MG63 (cell line): ENCODE measurements at places on chromosomes 1 and 21. TPM values are rescaled to one million over a fixed set of nuclear protein-coding genes. Genes with fewer than 3 reads are reported as not detected.

DNA sequence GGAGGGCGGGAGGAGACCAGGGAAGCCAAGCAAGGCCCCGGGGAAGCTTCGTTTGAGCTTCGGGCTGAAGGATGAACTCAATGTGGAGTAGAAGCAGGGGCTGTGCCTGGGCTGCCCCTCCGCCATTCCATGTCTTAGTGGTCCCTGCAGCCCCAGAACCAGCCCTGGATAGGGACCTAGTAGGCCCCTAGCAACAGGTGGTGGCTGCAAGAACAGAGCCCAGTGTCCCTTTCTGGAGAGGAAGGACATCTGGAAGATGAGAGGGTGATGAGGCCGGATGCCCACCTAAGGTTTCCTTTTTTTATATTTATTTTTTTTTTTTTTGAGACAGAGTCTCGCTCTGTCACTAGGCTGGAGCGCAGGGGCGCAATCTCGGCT lies 27.2 kb downstream of the ECE1 start:
- DNase-seq: no peak

DNA sequence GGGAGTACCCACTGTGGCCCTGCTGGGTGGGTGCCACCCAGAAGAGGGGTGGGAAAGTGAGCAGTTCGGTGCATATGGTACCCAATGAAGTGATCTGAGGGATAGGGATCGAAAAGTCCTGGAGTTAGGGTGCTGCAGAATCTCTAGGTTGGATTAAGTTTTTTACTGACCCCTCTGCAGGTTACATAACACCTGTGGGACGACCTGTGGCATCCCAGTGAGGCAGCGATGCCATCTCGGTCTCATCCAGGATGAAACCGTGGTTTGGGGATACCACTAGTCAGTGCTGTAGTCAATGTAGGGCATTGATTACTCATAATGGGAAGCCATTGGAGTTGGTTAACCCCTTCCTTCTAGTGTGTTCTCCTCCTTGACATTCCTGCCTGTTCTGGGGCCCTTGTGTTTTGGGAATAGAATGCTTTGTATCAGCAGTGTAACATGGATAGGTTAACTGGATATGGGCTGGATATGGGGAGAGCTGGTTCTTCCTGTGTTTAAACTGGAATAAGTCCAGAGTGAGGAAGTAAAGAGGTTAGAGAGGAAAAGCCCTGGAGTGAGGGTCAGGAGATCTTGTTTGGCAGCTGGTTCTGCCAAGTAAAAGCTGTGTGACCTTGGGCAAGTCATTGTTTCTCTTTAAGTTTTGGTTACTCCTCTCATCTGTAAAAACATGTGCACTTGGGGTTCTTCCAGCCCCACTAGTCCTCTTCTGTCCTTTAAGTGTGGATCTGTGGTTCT lies 42.8 kb upstream of the ATF3 start:
- no peak for DNase-seq

GRCh38 chr21:35438643-35439404 lies 389.7 kb upstream of the RUNX1 start:
- DNase-seq: no peak

DNA sequence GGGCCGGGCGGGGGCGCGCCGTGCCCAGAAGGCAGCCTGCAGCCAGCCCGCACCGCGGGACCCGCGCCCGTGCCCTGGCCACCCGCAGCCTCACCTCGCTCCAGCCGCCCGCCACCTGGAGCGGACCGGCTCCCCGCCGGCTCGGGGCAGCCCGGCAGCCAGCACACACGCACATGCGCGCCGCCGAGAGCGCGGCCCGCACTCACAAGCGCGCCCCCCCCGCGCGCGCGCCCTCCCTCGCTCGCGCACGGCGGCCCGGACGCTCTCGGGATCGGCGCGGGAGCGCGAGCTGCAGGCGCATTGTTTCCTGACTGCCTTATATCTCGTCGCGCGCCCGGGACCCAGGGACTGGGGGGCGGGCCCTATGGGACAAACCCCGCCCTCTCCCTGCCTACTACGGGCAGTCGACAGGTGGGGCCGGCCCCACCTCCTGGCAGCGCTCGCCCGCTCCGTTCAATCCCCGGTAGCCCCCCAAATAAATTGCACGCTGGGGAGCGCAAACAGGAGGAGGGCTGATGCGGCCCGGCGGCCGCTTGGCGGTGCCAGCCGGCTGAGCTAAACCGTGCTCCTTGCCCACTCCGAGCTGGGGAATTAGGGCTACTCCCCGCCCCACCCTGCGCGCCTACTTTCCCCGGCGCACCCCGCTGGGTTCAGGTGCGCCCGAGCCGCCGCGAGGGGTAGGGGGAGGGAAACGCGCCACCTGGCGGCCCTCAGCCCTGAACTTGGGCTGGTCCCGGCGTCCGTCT lies at the start of gene MYCL:
Gene MYCL (minus strand): TSS at position 204 of the 746 bp plus-strand sequence. CDS start 483 bp downstream, outside the sequence.
- peak; percentile 73 for DNase-seq

The CATSPERE gene
- 1.0 and 1.6 TPM in 2 replicates for total RNA-seq
